ENCODE measurements at places on chromosomes 2 and 18.
A peak's percentile ranks its signal among the peaks of the same experiment; 100 is the strongest.

DNA sequence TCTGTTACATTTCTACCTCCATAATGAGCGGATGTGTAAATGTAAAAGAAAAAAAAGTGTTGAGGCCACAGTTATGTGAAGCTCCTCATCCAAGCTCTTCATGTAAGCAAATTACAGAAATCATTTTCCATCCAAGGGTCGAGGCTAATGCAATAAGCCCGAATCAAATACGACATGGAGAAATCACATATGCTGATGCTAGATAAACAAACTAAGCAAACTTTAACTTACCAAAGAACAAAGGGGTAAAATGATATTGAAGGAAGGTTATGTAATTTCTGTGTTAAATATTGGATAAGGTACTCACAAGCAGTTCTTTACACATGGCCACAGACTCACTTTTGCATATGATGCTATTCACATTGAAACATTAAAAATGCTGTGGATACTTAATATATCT, 310.2 kb upstream of the ID2 start:
- no peak for DNase-seq

DNA sequence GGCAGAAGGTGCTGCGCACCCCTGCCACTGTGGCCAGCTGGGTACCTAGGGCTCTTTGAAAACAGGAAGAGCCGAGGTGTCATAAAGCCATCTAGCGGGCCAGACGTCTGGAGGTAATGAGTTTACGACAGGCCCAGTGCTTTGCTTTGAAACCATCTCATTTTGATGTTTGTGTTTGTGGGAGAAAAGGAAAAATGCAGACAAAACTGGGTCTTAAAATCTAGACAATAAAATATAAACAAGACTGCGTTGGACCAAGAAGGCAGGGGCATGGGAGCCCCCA, 3.2 kb downstream of the HOXD9 start:
- DNase-seq: no peak

GRCh38 chr2:234690569-234691213, 193.8 kb upstream of the ARL4C start:
- no peak for DNase-seq

DNA sequence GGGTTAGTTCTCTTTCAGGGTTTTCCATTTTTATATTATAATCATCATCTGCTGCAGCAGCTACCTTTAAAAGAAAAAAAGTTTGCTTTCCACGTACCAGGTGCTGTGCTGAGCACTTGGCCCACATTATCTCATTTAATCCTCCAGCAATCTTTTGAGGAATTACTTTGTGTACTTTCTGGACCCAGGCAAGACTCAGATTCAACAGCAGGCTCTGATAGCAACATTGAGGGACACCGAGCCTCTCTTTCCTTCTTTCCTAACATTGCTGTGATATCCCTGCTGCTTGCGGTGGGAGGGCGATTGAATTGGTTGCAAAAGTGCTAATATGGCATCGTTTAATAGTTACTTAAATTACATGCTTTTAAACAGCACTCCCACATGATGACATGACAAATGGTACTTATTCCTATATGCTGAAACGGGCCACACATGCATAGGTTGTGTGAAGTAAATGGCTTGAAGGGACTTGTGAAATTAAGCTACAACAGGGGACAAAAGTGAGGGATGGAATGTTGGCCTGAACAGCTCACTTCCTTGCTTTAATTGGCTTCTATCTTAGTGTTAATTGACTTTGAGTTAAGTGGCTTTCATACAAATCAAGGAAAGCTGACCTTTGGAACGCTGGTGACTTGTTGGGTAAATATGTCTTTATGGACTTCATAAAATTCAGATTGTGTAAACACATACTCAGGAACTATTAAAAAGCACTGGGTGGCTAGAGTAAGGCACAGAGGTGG, 21.2 kb downstream of the SPRED2 start:
- DNase-seq: no peak

DNA sequence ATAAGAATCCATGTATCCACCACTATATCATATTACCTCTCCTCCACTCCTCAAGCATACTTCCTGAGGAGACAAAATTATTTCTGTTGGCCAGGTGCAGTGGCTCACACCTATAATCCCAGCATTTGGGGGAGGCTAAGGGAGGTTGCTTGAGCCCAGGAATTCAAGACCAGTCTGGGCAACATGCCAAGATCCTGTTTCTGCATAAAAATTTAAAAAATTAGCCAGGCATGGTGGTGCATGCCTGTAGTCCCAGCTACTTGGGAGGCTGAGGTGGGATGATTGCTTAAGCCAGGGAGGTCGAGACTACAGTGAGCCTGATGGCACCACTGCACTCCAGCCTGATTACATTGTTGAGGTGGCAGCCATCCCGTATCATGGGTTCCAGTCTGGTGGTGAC, 9.2 kb downstream of the INHA start:
- DNase-seq: no peak

DNA sequence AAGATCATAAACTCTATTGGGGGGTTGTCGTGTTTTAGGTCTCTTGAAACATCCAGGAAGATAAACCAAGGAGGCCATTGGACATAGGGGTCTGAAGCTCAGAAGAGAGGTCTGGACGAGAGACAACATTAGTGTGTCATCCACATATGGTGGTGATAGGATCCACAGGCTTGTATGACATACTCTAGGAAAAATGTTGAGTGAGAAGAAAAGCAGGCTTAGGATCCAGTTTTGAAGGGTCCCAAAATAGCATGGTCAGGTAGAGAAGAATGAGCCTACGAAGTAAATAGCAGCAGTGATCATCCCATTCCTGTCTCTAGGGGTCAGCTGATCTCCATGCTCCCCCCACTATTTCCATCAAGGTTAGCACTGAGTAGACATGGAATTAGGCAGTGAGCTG, 166.8 kb downstream of the ANKRD30B start:
- DNase-seq: no peak

- no peak for DNase-seq
These were observed 97.2 kb downstream of the RAB3GAP1 start for GRCh38 chr2:135149251-135149650.

GRCh38 chr18:53070788-53071187, 730.8 kb downstream of the DCC start:
- DNase-seq: peak; percentile 53

DNA sequence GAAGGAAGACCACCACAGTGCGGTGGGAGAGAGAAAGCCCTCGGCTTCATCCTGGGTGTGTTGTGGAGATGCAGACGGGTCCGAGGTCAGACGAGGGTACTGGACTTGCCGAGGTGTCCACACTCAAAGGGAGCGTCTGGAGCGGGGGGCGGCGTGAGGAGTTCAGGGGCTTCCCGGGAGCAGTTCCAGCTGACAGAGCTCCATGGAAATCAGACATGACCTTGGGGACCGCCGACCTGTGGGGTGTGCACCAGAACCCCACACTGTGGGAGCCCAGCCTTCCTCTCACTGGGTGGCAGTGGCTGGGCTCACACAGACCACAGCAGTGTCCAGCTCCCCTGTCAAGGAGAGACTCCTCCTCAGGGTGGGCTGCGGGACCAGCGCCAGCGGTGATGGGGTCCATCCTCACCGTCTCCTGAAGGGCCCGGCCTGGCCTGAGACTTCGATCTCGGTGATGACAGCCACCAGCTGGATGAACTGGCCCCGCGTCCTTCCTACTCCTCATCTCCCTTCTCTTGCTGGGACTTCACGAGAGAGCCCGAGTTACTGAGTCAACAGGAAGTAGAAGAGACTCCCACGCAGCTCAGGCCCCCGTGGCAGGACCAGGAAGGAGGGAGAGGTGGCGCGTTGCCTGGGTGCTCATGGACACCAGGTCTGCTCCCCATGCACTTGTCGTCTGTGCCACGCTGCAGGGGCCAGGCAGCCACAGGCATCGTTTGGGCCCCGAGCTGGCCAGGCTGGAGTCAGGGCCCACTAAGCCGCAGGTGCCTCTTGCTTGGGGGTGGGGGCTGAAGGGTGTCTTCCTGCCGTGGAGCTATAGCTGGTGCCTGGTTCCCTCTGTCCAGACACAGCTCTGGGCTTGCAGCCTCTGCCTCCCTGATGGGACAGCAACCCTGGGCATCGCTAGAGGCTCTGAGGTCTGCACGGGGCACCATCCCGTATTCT, 101.9 kb upstream of the CTDP1 start:
- no peak for DNase-seq

DNA sequence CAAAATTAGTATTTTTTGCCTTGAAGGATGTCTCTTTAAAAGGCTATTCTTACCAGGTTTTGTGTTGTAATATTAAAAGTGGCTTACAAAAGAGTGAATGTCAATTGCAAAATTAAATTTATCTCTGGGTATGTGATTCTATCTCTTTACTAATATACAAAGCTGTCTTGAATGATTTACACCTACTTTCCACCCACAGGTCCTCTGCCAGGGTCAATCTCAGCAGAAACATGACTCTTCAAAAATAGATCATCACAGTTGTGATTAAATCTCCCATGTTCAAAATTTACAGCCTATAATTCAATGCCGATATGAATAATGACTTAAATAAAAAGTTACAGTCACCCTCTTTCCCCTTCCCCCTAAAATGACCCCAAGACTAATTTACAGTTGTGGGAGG, 78.8 kb downstream of the SLC8A1 start:
- DNase-seq: no peak

- no peak for DNase-seq
These were observed 36.1 kb downstream of the POMC start for GRCh38 chr2:25132299-25132635.

- no peak for DNase-seq
These were observed 2.8 kb downstream of the CRYGB start for GRCh38 chr2:208142925-208143799.

GRCh38 chr2:113967272-113967671, 77.4 kb downstream of the ACTR3 start:
- DNase-seq: no peak

DNA sequence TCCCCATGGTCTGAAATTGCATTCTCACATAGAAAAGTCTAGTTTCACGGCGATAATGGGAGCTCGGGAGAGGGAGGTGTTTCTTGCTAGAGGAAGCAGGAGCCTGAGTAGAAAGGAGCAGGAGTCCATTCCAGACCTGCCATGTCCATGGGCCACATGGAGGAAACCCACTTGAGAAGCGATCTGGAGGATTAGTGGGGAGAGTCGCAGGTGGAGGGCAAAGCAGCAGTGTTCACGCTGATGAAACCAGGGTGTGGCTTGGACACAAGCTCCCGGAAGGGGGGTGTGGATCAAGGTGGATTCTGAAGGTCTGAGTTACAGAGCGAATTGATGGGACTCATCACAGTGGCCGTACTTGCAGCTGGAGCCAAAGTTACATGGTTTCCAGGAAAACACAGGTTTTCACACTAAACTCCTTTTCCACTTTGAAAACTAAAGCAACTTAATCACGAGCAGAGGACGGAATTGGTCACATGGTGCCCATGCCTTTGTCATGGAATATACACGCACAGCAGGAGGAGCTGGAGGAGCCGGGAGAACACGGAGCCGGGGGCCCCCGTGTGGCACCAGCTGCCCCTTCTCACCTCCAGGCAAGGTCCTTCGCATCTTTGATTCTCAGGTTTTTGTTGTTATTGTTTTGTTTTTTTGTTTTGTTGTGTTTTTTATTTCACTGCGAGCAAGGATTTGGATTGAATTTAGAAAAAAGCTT, 255.1 kb upstream of the MYT1L start:
- no peak for DNase-seq

GRCh38 chr2:10273215-10274175, 29.2 kb upstream of the HPCAL1 start:
- no peak for DNase-seq

DNA sequence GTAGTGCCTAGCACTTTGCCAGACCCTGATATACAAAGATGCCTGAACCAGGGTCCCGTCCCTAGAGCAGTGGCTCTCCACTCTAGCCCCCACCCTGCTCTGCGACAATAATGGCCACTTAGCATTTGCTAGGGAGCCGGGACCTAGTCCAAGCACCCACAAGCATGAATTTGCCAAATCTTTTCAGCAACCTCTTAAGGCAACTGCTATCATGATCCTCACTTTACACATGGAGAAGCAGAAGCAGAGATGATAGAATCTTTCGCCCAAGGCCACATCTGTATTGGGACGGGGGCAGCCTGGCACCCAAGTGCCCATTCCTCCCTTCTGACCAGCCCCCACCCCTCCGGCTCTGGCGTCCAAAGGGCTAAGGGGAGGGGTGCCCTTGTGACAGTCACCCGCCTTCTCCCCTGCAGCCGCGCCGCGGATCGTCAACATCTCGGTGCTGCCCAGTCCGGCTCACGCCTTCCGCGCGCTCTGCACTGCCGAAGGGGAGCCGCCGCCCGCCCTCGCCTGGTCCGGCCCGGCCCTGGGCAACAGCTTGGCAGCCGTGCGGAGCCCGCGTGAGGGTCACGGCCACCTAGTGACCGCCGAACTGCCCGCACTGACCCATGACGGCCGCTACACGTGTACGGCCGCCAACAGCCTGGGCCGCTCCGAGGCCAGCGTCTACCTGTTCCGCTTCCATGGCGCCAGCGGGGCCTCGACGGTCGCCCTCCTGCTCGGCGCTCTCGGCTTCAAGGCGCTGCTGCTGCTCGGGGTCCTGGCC, 13.0 kb downstream of the SIGLEC15 start:
- no peak for DNase-seq

DNA sequence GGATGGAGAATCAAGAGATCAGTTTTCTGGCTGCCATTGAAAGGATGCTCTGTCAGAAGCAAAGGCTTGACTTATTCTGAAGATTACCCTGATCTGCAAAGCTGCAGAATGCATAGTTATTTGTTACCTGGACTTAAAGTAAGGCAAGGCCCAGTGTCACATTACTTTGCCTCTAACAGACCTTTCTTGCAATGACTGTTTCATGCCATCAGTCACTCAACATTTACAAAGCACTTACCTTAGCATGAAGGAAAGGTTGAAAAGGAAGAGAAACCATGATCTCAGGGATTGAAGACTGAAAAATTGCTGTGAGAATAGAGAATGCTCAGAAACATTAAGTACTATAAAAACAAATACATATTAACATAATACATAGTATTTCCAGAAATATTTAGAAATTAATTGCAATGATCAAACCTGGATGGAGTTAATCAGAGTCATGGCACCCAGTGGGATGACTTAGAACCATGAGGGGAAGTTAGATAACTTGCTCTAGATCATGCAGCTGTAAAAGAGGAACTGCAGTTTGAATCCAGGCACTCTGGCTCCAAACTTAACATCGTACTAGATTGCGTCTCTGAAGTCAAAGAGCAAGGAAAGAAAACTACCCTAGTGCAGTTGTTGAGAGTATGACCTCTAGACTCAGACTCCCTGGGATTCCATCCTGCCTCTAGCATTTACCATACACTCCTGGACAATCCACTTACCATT, 26.5 kb upstream of the FAM117B start:
- DNase-seq: no peak

- DNase-seq: no peak
These were observed 199.2 kb upstream of the NT5C1B start for GRCh38 chr2:18788592-18788991.

GRCh38 chr2:225764346-225764745, 364.8 kb downstream of the NYAP2 start:
- no peak for DNase-seq

GRCh38 chr2:8753609-8754008, 71.8 kb downstream of the ID2 start:
- no peak for DNase-seq

- peak; percentile 90 for DNase-seq
These were observed 250.7 kb downstream of the GBX2 start for GRCh38 chr2:235917506-235917905.

- DNase-seq: no peak
These were observed 258.3 kb upstream of the SALL3 start for GRCh38 chr18:78721238-78721875.

Measured in NCI-H187 (cell line).